ENCODE measurements at places on chromosomes 7 and 10.

GRCh38 chr10:18545621-18546305 is 105.6 kb downstream of the NSUN6 start:
- H3K36me3 ChIP-seq: peaks cover 41% of the 10 kb centered on the region
- H3K4me1 ChIP-seq: no peaks in the 10 kb centered on the region
- no peak for DNase-seq
- H3K4me3 ChIP-seq: no peak overlapping the region
- no peak overlapping the region for H3K27ac ChIP-seq

GRCh38 chr7:116998567-116999175 is 45.4 kb downstream of the ST7 start:
- no peaks in the 10 kb centered on the region for H3K4me1 ChIP-seq
- no peaks in the 10 kb centered on the region for H3K27me3 ChIP-seq
- H3K36me3 ChIP-seq: no peaks in the 10 kb centered on the region
- H3K27ac ChIP-seq: no peak overlapping the region
- no peak for DNase-seq

DNA sequence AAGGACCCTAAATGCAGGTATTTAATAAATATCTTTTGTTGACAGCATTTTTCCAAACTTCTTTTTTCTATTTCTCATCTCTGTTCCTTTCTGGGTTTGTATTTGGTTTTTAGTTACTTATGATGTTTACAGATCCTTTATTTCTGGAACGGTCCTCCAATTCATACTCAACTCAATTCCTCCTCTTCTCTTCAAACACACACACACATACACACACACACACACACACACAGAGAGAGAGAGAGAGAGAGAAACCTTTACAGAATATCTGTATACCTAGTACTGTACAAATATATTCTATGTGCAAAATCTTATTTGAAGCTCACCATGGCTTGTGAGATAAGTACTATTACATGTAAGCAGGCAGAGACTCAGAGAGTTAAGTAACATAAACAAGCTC is 21.6 kb upstream of the GOT1 start:
- DNase-seq: no peak
- no peaks in the 10 kb centered on the region for H3K36me3 ChIP-seq
- no peak overlapping the region for H3K27ac ChIP-seq
- no peaks in the 10 kb centered on the region for H3K4me1 ChIP-seq
- H3K4me3 ChIP-seq: no peak overlapping the region

DNA sequence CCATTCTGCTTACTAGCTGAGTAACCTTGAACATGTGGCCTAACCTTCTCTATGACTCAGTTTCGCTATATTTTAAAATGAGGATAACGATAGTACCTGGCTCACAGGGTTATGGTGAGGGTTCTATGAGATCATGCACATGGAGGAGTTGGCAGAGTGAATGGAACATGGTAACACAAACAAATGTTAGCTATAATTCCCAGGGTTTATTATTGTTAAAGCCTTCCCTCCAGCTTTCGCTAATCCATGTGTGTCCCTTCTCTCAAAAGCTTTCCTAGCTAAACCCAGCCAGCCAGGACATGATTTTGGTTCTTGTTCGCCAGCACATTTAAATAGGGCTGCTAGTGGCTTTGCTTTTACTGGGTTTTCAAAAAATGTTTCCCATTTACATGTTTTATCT is 361.0 kb upstream of the NFE2L3 start:
- H3K27ac ChIP-seq: no peak overlapping the region
- H3K4me3 ChIP-seq: no peak overlapping the region
- H3K27me3 ChIP-seq: peaks cover 9% of the 10 kb centered on the region

- DNase-seq: no peak
- no peak overlapping the region for H3K27ac ChIP-seq
- H3K27me3 ChIP-seq: peaks cover 12% of the 10 kb centered on the region
- H3K4me1 ChIP-seq: no peaks in the 10 kb centered on the region
- no peaks in the 10 kb centered on the region for H3K36me3 ChIP-seq
Measured at GRCh38 chr10:30199376-30200016, 140.1 kb upstream of the JCAD start.

Data from activated naive CD4-positive, alpha-beta T cell treated with anti-CD3 and anti-CD28 coated beads for 36 hours (primary cell).